ENCODE measurements at places on chromosomes 4 and X.

DNA sequence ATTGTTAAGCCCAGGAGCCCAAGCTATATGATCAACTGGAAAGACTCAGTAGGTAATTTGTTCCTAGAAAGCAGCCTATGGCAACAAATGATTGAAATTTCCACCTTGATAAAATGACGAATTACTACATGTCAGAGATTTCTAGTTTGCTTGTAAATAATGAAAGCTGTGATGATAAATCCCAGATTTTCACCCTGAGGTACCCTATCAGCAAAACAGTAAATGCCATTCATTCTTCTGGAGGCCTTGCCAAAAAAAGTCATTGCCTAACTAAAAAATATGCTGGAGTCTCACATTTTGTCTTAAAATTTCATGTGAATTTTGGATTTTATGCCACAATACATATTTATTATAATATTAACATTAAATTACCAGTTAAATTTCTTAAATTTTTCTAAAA, 71.3 kb downstream of the PPEF2 start:
- H3K4me1 ChIP-seq: no peaks in the 10 kb centered on the region
- H3K36me3 ChIP-seq: no peaks in the 10 kb centered on the region

DNA sequence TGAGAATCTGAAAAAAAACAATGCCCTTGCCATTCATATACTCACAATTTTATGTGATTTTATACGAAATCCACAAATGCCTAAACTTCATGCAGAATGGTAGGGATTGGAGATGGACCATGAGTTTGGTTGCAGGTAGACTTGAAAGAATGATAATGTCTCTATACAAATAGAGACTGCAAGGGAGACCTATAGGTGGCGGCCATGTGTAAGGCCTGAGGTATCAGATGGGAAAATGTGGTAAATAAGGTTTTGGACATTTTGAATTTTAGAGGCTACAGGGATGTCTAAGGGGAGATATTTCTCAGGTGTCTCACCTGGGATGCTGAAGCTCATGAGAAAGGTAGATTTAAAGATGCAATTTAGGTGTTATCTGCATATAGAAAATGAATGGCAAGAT, 78.0 kb downstream of the GABRB1 start:
- H3K27me3 ChIP-seq: no peaks in the 10 kb centered on the region
- H3K36me3 ChIP-seq: no peaks in the 10 kb centered on the region
- no peaks in the 10 kb centered on the region for H3K4me1 ChIP-seq
- no peak overlapping the region for H3K4me3 ChIP-seq
- DNase-seq: no peak

GRCh38 chrX:52556741-52557140, 39.9 kb upstream of the XAGE1B start:
- H3K27me3 ChIP-seq: peaks cover 3% of the 10 kb centered on the region
- DNase-seq: no peak
- H3K27ac ChIP-seq: no peak overlapping the region
- H3K36me3 ChIP-seq: no peaks in the 10 kb centered on the region

DNA sequence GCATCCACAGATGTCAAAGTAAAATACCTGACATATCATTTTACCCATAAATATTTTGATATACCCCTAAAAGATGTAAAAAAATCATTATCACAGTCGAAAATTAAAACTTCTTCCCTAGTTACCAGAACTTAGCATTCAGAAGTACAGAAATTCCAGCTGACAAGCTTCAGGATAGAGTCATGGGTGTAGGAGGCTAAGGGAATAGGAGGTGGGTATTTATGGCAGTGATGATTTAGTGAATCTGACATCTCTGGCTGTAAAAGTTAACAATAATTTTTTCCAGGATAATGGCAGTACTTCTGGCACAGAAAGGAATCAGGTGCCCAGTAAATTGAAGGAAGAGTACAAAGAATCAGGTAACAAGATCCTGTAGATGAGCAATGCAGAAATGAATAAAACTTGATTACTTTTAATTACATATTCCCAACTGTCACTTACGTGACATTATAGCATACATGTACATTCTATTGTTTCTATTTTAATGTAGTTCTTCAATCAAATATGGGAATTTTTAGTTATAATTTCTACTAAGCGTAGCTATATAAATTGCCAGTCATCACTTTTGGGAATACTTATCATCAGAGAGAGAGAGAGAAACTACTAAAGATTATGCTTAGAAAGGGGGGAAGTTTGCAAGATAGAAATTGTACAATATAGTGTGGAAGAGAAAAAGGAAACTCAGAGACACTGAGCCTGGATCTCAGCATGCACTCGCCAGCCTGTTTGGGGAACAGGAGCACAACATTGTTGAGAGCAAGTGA, 143.4 kb downstream of the TMEM144 start:
- no peak overlapping the region for H3K4me3 ChIP-seq
- H3K4me1 ChIP-seq: no peaks in the 10 kb centered on the region
- no peaks in the 10 kb centered on the region for H3K36me3 ChIP-seq
- no peak overlapping the region for H3K27ac ChIP-seq
- H3K27me3 ChIP-seq: no peaks in the 10 kb centered on the region

GRCh38 chr4:139629436-139630125, 36.0 kb upstream of the MGST2 start:
- H3K27ac ChIP-seq: no peak overlapping the region
- no peaks in the 10 kb centered on the region for H3K36me3 ChIP-seq
- peaks cover 40% of the 10 kb centered on the region for H3K27me3 ChIP-seq
- DNase-seq: no peak
